ENCODE measurements at places on chromosomes 6 and 20. TPM values are rescaled to one million over a fixed set of nuclear protein-coding genes. Genes with fewer than 3 reads are reported as not detected.
A peak's percentile ranks its signal among the peaks of the same experiment; 100 is the strongest.

The LGSN gene
- total RNA-seq, result not detected

The TTK gene
- 3.7 TPM for total RNA-seq

The TREM2 gene
- total RNA-seq, result not detected

The SLC22A16 gene
- not detected for total RNA-seq

DNA sequence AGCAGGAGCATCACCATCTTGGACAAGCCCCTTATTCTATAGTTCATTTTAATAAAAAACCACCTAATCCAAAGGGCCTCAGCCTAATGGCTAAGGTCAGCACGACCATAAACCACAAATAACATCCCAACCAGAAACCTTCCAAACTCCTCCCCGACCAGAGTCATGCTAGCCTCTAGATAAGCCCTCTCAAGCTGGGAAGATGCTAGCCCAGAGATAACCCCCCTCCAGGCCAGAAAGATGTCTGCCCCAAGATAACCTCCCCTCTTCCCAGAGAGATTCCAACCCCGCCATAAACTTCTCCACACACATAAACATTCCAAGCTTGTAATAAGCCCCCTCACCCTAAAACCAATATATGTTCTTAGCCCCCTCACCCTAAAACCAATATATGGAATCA is 38.5 kb upstream of the OR14J1 start:
- no peak overlapping the region for H3K4me3 ChIP-seq
- peaks cover 5% of the 10 kb centered on the region for H3K27me3 ChIP-seq
- H3K4me1 ChIP-seq, result no peaks in the 10 kb centered on the region

DNA sequence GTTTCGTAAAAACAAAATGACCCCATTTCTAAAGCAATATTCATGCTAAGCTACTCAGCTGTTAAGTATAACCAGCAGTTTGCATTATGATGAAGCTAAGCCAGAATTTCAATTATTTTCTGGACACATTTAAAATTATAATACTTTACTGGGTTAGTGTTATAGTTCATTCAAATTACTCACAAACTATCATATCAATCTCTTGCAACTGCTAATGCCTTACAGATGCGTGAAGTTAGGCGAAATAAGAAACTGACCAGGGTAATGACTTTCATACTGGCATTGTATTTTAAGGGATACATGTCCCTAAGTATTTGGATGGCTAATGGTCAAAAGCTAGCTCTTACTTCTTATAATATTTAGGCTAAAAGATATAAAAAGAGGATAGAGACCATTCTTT is 249.6 kb downstream of the TSHZ2 start:
- peaks cover 19% of the 10 kb centered on the region for H3K27me3 ChIP-seq
- no peaks in the 10 kb centered on the region for H3K4me1 ChIP-seq
- DNase-seq, result no peak
- H3K4me3 ChIP-seq, result no peak overlapping the region
- no peak overlapping the region for H3K27ac ChIP-seq
- H3K36me3 ChIP-seq, result no peaks in the 10 kb centered on the region

DNA sequence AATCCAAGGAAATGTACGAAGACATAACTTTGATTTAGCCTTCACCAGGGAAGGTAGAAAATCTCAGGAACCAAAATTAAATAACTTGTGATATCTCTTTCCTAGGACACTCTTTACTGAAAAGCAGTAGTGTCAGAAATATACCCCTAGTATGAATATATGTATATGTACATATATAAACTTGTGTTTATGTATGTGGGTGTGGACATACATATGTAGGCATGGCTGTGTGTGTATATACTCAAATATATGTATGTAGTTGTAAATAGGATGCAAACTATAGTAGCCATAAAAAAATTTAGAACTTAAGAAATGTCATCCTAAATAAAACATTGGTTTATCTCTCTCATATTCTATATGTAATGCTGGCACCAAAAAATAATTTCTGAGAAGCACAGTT is 500.8 kb downstream of the ADGRB3 start:
- no peaks in the 10 kb centered on the region for H3K36me3 ChIP-seq
- H3K4me1 ChIP-seq, result peaks cover 14% of the 10 kb centered on the region
- no peak for DNase-seq
- H3K27me3 ChIP-seq, result peaks cover 2% of the 10 kb centered on the region

DNA sequence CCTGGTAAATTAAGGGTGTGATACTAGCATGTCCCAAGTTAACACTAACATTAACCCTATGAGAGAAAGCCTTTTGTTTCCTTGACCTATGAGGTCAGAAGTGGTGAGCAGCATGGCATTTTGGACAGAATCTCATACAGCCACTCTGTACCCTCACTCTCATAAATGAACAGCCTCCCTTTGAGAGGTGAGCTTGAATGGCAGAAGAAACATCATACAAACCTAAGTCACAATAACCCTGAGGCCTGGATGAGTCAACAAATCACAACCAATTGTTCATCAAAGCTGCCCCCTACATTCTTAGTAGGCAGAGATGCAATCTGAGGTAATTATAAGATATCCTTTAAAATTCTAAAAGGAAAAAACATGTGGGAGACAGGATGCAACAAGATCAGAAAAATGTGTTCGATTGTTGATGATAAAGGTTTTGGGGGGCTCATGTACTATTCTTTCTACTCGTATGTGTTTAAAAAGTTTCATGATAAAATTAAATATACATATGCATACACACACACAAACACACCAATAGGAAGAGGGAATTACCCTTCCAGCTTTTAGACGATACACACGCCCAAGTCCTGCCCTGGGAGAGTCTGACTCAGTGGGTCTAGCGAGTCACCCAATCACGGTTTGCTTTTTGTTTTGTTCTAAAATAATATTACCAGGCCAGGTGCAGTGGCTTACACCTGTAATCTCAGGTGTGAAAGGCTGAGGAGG is 117.3 kb downstream of the ARHGAP18 start:
- DNase-seq, result no peak
- H3K4me1 ChIP-seq, result peaks cover 9% of the 10 kb centered on the region
- H3K27ac ChIP-seq, result no peak overlapping the region

- no peak for DNase-seq
- peaks cover 18% of the 10 kb centered on the region for H3K36me3 ChIP-seq
- H3K27me3 ChIP-seq, result no peaks in the 10 kb centered on the region
- H3K27ac ChIP-seq, result peak overlapping the region; percentile 96
Measured at GRCh38 chr6:166556863-166557322, 29.6 kb downstream of the RAMACL start.

DNA sequence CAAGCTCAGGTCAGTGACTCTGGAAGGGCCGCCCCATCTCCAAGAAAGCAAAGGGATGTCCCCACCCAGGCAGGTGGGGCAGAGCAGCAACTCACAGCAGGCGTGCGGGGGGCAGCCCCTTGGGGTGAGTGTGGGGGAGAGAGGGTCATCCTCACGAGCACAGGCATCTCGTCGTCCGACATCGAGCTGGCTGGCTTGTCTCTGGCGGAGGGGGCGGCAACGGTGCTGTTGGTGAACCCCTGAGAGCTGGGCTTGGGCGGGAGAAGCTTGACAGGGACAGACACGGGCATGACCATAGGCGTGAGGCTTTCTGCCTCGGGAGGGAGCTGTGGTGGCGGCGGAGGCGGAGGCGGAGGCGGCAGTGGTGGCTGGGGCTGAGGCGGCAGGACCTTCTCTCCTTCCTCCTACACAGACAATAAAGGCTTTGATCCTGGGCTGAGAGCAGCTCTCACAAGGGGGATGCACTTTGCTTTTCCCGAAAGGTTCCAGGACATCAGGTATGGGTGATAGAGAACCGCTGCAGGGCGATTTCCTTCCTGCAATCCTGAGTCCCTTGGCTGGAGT is 45.6 kb upstream of the MRPS10 start:
- no peak overlapping the region for H3K4me3 ChIP-seq
- peaks cover 1% of the 10 kb centered on the region for H3K36me3 ChIP-seq
- no peaks in the 10 kb centered on the region for H3K27me3 ChIP-seq
- no peak overlapping the region for H3K27ac ChIP-seq
- no peaks in the 10 kb centered on the region for H3K4me1 ChIP-seq
- no peak for DNase-seq

DNA sequence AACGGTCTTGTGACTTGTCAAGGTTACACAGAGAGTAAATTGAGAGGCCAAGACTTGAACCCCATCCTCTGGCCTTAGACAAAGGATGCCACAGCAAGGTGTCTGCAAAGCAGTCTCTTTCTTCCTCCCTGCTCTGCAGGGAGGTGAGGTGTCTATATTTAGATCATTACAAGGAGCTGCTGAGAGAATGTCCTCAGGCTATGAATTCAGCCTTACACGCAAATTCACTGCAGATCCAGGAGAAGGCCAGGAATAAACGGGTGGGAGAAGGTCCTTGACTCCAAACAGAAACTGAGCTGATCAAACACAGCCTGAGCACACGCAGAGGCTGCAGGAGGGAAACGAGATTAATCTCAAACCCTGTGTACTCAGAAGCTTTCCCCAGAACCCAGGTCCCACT is 48.6 kb upstream of the PTPRT start:
- H3K4me1 ChIP-seq, result no peaks in the 10 kb centered on the region
- H3K4me3 ChIP-seq, result no peak overlapping the region
- H3K36me3 ChIP-seq, result no peaks in the 10 kb centered on the region
- no peak overlapping the region for H3K27ac ChIP-seq

DNA sequence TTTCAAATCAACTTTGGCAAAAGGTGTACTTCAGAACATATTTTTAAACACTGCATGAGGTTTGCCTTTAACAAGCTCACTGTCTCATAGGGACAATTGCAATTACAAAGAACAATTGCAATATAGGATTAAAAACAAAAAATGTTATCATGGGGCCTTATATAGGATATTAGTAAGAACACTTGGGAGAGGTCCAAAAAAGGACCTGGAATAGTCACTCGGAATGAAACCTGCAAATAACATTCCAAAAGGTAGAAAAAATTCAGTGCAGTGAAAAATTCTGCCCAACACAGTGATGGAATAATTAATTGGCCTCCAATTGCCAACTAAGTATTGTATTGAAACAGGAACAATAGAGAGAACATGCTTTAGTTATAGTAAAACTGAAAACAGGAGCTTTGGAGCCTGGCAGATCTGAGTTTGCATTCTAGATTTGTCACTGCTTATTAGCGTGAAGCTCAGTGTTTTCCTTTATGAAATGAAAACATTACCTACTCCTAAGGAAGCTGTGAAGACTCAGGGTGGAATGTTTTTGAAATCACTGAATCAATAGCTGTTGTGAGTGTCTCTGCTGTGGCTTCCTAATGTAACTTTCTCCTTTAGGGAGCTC is 172.6 kb upstream of the BMP5 start:
- DNase-seq, result no peak
- no peaks in the 10 kb centered on the region for H3K27me3 ChIP-seq
- no peak overlapping the region for H3K4me3 ChIP-seq
- H3K27ac ChIP-seq, result peak overlapping the region; percentile 85

DNA sequence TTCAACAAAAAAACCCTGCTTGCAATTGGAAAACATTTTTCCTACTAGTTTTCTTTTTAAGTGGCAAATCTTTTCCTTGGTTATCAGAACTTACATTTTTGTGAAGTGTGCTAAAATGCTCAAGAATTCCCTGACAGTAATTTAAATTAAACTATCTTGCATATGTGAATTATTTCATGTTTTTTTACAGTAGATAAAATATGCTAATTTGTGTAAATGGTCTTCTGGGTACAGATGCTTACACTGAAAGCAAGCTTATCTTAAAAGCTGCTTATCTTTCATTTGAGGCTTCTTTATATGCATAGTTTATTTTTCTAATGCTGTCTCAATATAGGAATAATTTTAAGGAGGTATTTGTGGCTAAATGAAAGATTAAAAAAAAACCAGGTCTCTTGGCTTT is 403.0 kb upstream of the FLRT3 start:
- H3K27me3 ChIP-seq, result no peaks in the 10 kb centered on the region
- H3K27ac ChIP-seq, result no peak overlapping the region
- DNase-seq, result no peak
- H3K4me1 ChIP-seq, result no peaks in the 10 kb centered on the region

All from chondrocyte (in vitro differentiated cells).